H9 (cell line): ENCODE measurements at places on chromosomes 11 and 22. TPM values are rescaled to one million over a fixed set of nuclear protein-coding genes. Genes with fewer than 3 reads are reported as not detected.
A peak's percentile ranks its signal among the peaks of the same experiment; 100 is the strongest.

- no peak for DNase-seq
- H3K4me3 ChIP-seq = no peak overlapping the region
- no peaks in the 10 kb centered on the region for H3K27me3 ChIP-seq
Observed at GRCh38 chr22:32499666-32500065, 25.1 kb downstream of the FBXO7 start.

GRCh38 chr11:62555464-62556107 lies 9.0 kb upstream of the AHNAK start:
- peaks cover 40% of the 10 kb centered on the region for H3K36me3 ChIP-seq
- H3K27me3 ChIP-seq = no peaks in the 10 kb centered on the region
- no peak for DNase-seq
- H3K4me1 ChIP-seq = peaks cover 22% of the 10 kb centered on the region; the same call in 1 of the 2 replicates
- H3K4me3 ChIP-seq = peak overlapping the region; percentile 51; the same call in 1 of the 3 replicates

DNA sequence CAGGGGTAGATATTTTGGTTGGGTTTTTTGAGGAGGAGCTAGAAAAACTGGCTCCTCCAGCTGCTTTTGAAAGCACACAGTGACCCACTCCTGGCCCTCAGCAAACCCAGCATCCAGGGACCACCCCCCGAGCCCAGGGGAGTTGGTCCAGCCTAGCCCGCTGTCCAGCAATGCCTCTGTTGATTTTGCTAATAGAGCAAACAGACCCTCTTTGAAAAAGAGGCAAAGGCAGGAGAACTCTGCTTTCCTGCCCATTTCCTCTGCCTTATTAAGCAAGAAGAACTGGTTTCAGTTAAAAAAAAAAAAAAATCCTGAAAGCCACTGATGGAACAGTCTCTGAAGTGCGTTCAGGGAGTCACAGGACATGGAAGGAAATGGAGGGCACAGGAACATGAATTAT lies 25.3 kb downstream of the ABTB2 start:
- DNase-seq = no peak
- no peak overlapping the region for H3K27ac ChIP-seq
- H3K27me3 ChIP-seq = no peaks in the 10 kb centered on the region
- H3K36me3 ChIP-seq = no peaks in the 10 kb centered on the region

OR51E1 gene
- not detected in 2 replicates for total RNA-seq

OTOG gene
- total RNA-seq = 0.35 and 0.86 TPM in 2 replicates

GRCh38 chr11:119722281-119722794 lies 6.7 kb downstream of the NECTIN1 start:
- H3K4me3 ChIP-seq = no peak overlapping the region
- peaks cover 22% of the 10 kb centered on the region; the same call in 1 of the 2 replicates for H3K4me1 ChIP-seq
- peaks cover 7% of the 10 kb centered on the region; the same call in 2 of the 3 replicates for H3K36me3 ChIP-seq
- no peaks in the 10 kb centered on the region for H3K27me3 ChIP-seq
- no peak for DNase-seq

ATF4 gene
- total RNA-seq = 455 TPM in 2 replicates
